ENCODE measurements at places on chromosomes 6 and 20. TPM values are rescaled to one million over a fixed set of nuclear protein-coding genes. Genes with fewer than 3 reads are reported as not detected.

The TULP1 gene
- under 0.01 TPM for total RNA-seq

The PNPLA1 gene
- total RNA-seq = not detected

The TFAP2C gene
- total RNA-seq = 9.5 TPM

The DEFB124 gene
- not detected for total RNA-seq

The SLC35D3 gene
- total RNA-seq = not detected

The NPEPL1 gene
- 28.2 TPM for total RNA-seq

The FNDC11 gene
- 0.66 TPM for total RNA-seq

The NKAIN2 gene
- not detected for total RNA-seq

The CNR1 gene
- total RNA-seq = not detected

The VSX1 gene
- not detected for total RNA-seq

The CYP39A1 gene
- total RNA-seq = 0.44 TPM

The SPAG4 gene
- 12.7 TPM for total RNA-seq

The GTSF1L gene
- total RNA-seq = not detected

The CLIC5 gene
- total RNA-seq = not detected

The CLPSL1 gene
- total RNA-seq = not detected

The SCRT2 gene
- total RNA-seq = not detected

The CRIP3 gene
- total RNA-seq = not detected

The NINL gene
- total RNA-seq = 10.7 TPM

The FAM217A gene
- not detected for total RNA-seq

The COL9A1 gene
- total RNA-seq = not detected

The UST gene
- 27.1 TPM for total RNA-seq

The BHLHE23 gene
- not detected for total RNA-seq

The MAK gene
- total RNA-seq = not detected

The BMP6 gene
- total RNA-seq = 3.7 TPM
